HepG2 (cell line): ENCODE measurements at places on chromosomes 2 and 18. TPM values are rescaled to one million over a fixed set of nuclear protein-coding genes. Genes with fewer than 3 reads are reported as not detected.
A peak's percentile ranks its signal among the peaks of the same experiment; 100 is the strongest.

CD207 gene
- 0.09 and 0.27 TPM in 2 replicates for total RNA-seq

ACADL gene
- not detected in 2 replicates for total RNA-seq

TXNDC2 gene
- not detected in 2 replicates for total RNA-seq

MFSD2B gene
- total RNA-seq, result 0.48 and 0.93 TPM in 2 replicates

IL36G gene
- total RNA-seq, result not detected in 2 replicates

DNA sequence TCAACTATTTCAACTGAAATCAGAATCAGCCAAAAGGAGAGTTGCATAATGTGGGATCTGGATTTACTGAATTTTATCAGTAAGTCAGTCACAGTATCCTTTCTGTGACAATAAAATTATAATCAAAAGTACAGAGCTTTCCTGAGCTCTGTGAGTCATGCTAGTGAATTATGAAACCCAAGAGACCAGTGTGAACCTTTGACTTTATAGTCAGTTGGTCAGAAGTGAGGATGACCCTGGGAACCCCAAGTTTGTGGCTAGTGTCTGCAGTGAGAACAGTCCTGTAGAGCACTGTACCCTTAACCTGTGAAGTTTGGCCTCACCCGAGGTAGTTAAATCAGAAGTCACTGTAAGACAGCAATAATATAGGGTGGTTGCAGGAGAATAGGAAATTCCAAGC is 381.7 kb downstream of the CDH19 start:
- H3K27me3 ChIP-seq, result no peaks in the 10 kb centered on the region
- H3K4me1 ChIP-seq, result no peaks in the 10 kb centered on the region
- DNase-seq, result no peak
- no peak overlapping the region for H3K27ac ChIP-seq
- no peak overlapping the region for H3K4me3 ChIP-seq
- no peaks in the 10 kb centered on the region for H3K36me3 ChIP-seq

GRCh38 chr2:232211743-232212686 is 166.5 kb upstream of the ALPP start:
- no peaks in the 10 kb centered on the region for H3K27me3 ChIP-seq
- H3K36me3 ChIP-seq, result peaks cover 15% of the 10 kb centered on the region; the same call in 2 of the 3 replicates
- H3K27ac ChIP-seq, result no peak overlapping the region
- no peak for DNase-seq
- H3K4me3 ChIP-seq, result no peak overlapping the region

DNA sequence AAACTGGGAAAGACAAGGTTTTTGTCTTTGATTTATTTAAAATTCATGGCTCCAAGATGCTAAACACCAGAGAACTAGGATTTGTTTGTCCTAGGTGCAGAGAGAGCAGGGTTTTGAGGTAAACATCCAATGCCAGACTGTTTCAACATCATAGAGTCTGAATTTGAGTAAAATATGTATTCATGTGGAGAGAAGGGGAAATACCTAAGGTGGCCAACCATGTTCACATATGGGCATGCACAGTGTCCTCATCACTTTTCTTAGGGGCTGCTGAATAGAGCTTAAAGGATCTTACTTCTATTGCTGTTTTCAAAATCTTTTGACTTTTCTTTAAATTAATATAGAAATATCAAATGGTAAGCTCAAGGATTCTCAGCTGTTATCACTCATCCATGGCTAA is 287.0 kb upstream of the CCDC68 start:
- no peak overlapping the region for H3K27ac ChIP-seq
- no peaks in the 10 kb centered on the region for H3K4me1 ChIP-seq
- H3K36me3 ChIP-seq, result no peaks in the 10 kb centered on the region
- no peak for DNase-seq

- H3K27ac ChIP-seq, result no peak overlapping the region
- DNase-seq, result no peak
- H3K36me3 ChIP-seq, result peaks cover 46% of the 10 kb centered on the region
- no peaks in the 10 kb centered on the region for H3K27me3 ChIP-seq
- H3K4me1 ChIP-seq, result no peaks in the 10 kb centered on the region
- H3K4me3 ChIP-seq, result no peak overlapping the region
Measured at GRCh38 chr2:43819491-43820163, 19.0 kb downstream of the ABCG5 start.

DNA sequence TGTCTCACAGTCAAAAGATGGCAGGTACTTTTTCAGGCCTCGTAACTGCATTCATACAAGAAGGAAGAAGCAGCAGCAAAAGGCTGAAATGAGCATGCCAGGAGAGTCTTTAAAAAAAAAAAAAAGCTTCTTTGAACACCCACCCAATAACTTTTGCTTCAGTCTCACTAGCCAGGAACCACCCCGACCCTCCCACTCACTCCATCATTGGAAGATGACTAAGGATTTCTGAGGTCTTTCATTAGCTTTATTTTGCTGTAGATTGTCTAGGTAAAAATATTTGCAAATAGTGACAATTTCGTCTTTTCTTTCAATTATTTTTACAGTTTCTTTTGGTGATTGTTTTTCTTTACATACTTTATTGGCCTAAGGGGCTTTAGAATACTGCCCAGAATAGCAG is 37.9 kb downstream of the RBBP8 start:
- H3K27ac ChIP-seq, result no peak overlapping the region
- DNase-seq, result no peak

DNA sequence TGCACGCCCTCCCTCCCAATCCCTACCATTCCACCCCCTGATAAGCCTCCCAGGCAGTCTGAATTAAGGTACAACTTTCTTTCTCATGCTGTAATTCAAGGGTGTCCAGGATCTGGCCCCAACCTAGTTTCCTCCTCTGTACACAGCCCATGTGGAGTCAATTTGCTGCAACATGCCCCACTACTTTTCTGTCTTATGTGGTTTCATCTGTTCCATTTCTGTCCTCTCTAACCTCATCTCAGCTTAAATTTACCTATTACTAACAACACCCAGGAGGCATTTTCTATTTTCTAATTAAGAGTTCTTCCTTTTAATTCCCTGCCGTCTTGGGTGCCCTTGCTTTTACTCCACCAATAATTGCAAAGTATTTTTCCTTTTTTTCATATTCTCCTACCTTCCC is 10.0 kb downstream of the PPP4R1 start:
- peaks cover 53% of the 10 kb centered on the region for H3K4me1 ChIP-seq
- no peak for DNase-seq
- H3K36me3 ChIP-seq, result no peaks in the 10 kb centered on the region; the same call in 1 of the 2 replicates
- H3K27ac ChIP-seq, result no peak overlapping the region
- no peaks in the 10 kb centered on the region for H3K27me3 ChIP-seq
- no peak overlapping the region for H3K4me3 ChIP-seq

GRCh38 chr2:121286506-121286905 is 1.5 kb upstream of the TFCP2L1 start:
- H3K4me3 ChIP-seq, result no peak overlapping the region
- H3K36me3 ChIP-seq, result no peaks in the 10 kb centered on the region
- DNase-seq, result no peak
- H3K4me1 ChIP-seq, result peaks cover 29% of the 10 kb centered on the region
- no peak overlapping the region for H3K27ac ChIP-seq
- H3K27me3 ChIP-seq, result peaks cover 87% of the 10 kb centered on the region

- no peak overlapping the region for H3K27ac ChIP-seq
- H3K4me1 ChIP-seq, result no peaks in the 10 kb centered on the region
- no peak overlapping the region for H3K4me3 ChIP-seq
Measured at GRCh38 chr2:11022591-11023273, 111.0 kb downstream of the KCNF1 start.

DNA sequence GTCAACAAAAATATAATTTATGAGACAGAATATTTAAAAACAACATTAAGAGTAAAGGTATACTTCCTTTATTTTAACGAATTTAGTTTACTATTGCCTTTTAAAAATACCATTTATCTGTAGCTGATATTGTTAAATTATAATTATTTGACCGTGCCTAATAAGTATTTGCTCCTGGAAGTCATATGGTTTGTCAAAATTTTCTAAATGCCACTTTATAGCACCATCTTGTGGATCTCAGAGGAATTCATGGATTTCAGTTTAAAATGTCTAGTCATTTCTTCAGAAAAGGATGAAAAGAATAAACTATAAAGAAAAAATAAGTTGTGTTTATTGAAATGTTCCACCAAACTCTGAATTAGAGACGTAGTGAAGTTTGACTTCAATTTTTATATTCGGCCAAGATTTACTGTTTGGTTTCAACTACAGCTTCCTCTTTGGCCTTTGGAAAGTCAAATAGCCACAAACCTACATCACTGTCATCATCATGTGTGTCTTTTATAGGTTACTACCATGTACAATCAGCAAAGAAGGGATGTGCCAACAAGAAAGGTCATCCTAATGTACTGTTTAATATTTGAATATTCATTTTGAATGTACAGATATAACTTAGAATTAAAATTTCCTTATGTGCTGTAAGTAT is 10.3 kb upstream of the FTCDNL1 start:
- H3K27me3 ChIP-seq, result no peaks in the 10 kb centered on the region; the same call in 1 of the 2 replicates
- DNase-seq, result peak; percentile 24
- H3K27ac ChIP-seq, result no peak overlapping the region
- H3K4me3 ChIP-seq, result no peak overlapping the region
- no peaks in the 10 kb centered on the region for H3K36me3 ChIP-seq
